ENCODE measurements at places on chromosomes 5 and 9. TPM values are rescaled to one million over a fixed set of nuclear protein-coding genes. Genes with fewer than 3 reads are reported as not detected.

- H3K4me1 ChIP-seq: peaks cover 38% of the 10 kb centered on the region
- H3K36me3 ChIP-seq: no peaks in the 10 kb centered on the region
- H3K27me3 ChIP-seq: peaks cover 32% of the 10 kb centered on the region
- DNase-seq: peak; percentile 45
Observed at GRCh38 chr5:137600721-137601360, 101.7 kb upstream of the SPOCK1 start.

DNA sequence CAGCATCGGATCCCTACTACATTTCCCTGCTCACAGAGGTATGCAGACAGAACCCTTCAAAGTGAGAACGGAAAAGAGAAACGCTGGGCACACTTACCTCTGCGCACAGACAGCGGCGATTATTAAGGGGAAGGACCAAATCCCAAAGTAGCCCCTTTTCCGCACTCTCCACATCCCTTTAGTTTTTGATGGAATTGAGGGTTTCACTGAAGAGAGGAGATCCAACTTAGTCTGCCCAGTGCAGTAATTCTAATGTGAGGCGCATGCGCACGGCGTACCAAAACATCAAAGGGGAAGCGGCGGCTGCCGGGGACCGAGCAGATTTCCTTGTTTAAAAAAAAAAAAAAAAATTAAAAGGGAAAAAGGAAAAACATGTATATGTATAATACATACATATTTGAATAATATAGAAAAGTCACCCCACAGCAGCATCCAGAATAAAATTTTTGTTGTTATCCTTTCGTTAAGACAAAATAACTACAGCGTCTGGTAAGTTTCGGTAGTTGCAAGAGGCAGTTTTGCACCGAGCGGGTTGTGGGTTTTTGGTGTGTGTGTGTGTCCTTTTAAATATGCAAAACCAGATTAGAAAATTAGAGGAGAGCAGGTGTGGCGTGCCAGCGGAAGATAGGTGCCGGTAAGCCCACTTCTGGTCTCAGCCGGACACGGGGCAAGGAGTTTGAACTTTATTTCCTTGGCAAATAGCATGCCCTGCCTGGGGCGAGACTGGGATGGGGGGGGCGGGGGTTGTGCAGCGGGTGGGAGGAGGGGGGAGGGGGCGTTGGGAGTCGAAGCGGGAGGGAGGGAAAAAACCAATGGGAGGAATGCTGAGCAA, at the start of gene GABRB2:
Gene GABRB2, minus strand, starts transcription at position 256 of the 832 bp plus-strand sequence. Its CDS starts 82 bp downstream, at position 174.
- no peaks in the 10 kb centered on the region for H3K36me3 ChIP-seq
- peak; percentile 65 for DNase-seq
- no peaks in the 10 kb centered on the region for H3K4me1 ChIP-seq
- peak within 1 kb of the TSS; percentile 53 for H3K4me3 ChIP-seq
- no peak within 1 kb of the TSS for H3K27ac ChIP-seq
- peaks cover 32% of the 10 kb centered on the region for H3K27me3 ChIP-seq

- DNase-seq: no peak
- no peak overlapping the region for H3K4me3 ChIP-seq
- peaks cover 10% of the 10 kb centered on the region for H3K36me3 ChIP-seq
- H3K27me3 ChIP-seq: no peaks in the 10 kb centered on the region
- 0 out of 2 replicates have a peak, but pooled peaks cover 5% of the 10 kb centered on the region for H3K4me1 ChIP-seq
Observed at GRCh38 chr9:104858846-104859245, 69.1 kb downstream of the ABCA1 start.

DNA sequence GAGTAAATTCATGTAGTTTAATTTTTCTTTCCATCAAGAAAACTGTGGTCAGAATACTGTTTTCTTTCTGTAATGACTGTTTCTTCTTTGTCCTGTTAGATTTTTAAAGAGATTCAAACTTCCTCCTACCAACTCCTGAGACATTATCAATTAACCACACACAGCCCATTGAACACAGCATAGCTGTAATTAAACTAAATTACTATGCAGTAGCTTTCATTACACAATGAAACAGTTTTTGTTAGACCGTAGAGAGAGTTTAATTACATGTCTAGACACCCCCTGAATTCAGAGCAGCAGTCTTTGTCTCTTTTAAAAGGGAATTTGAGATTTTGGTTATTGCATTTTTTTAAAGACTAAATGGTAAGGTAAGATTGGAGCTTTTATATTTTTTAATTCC, 77.5 kb downstream of the STARD4 start:
- peaks cover 3% of the 10 kb centered on the region for H3K4me1 ChIP-seq
- no peak overlapping the region for H3K4me3 ChIP-seq
- H3K27ac ChIP-seq: no peak overlapping the region
- no peaks in the 10 kb centered on the region for H3K27me3 ChIP-seq

DNA sequence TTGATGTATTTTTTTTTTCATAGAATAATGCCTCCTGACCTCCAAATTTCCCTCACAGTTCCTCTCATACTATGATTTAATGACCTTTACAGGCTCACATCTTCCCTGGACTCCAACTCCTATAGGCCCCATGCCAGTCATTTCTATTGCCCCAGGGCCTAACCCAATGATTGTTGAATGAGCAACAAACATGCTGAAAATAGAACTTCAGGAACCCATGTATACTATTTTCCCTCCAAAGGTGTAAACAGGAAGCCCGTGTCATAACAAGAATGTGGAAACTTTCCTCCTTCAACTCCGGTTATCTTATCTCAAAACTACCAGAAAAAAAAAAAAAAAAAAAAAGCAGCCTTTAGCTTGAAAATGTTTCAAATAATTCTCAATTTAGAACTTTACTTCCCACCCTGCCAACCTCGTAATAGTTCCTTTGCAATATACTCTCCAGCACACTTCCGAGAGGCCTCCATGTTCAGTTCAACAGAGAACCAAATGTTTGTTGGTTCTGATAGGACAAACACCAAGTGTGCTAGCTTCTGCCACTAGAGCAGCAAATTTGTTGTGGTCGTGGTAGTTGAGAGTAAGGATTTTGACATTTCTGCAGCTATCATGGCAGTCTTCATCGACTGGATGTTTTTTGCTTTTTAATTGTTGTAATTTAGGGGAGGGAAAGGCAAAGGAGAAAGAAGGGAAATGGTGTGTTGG, 25.8 kb downstream of the TRPM6 start:
- no peaks in the 10 kb centered on the region for H3K4me1 ChIP-seq
- H3K4me3 ChIP-seq: no peak overlapping the region
- no peaks in the 10 kb centered on the region for H3K36me3 ChIP-seq
- H3K27ac ChIP-seq: no peak overlapping the region
- no peak for DNase-seq
- H3K27me3 ChIP-seq: peaks cover 5% of the 10 kb centered on the region

- H3K4me1 ChIP-seq: no peaks in the 10 kb centered on the region
- DNase-seq: no peak
- H3K4me3 ChIP-seq: no peak overlapping the region
- H3K36me3 ChIP-seq: no peaks in the 10 kb centered on the region
- peak overlapping the region; percentile 48 for H3K27ac ChIP-seq
Observed at GRCh38 chr5:164119806-164120447, 614.5 kb downstream of the MAT2B start.

- DNase-seq: no peak
- H3K36me3 ChIP-seq: no peaks in the 10 kb centered on the region
- no peaks in the 10 kb centered on the region for H3K4me1 ChIP-seq
Observed at GRCh38 chr5:36363101-36363500, 61.4 kb upstream of the RANBP3L start.

DNA sequence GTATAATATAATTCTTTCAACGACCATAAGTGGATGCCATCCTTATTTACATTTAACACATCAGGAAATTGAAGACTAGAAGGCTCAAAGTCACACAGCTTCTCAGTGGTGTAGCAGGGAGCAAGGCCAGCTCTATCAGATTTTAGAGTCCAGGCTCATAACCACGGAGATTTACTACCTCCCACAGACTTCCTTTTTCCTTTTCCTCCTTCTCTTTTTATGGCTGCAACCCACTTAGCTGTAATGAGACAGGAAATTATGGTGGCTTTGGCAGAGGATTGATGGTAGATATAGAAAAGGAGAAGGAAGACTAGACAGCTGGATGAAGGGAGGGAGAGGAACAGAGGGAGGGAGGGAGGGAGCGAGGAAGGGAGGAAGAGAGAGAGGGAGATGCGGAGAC, 47.4 kb downstream of the SPEF2 start:
- DNase-seq: no peak
- H3K27ac ChIP-seq: no peak overlapping the region
- no peaks in the 10 kb centered on the region for H3K36me3 ChIP-seq
- no peaks in the 10 kb centered on the region for H3K27me3 ChIP-seq

- H3K27me3 ChIP-seq: no peaks in the 10 kb centered on the region
- no peak overlapping the region for H3K27ac ChIP-seq
- H3K36me3 ChIP-seq: no peaks in the 10 kb centered on the region
- no peaks in the 10 kb centered on the region for H3K4me1 ChIP-seq
Observed at GRCh38 chr5:54159893-54160195, 150.5 kb downstream of the ARL15 start.

The SH3GL2 gene
- polyA plus RNA-seq: 0.05 TPM

The PCDHA13 gene
- polyA plus RNA-seq: not detected
